Adrenal gland (tissue), 19 donors: ENCODE measurements at places on chromosomes 16 and 17.

DNA sequence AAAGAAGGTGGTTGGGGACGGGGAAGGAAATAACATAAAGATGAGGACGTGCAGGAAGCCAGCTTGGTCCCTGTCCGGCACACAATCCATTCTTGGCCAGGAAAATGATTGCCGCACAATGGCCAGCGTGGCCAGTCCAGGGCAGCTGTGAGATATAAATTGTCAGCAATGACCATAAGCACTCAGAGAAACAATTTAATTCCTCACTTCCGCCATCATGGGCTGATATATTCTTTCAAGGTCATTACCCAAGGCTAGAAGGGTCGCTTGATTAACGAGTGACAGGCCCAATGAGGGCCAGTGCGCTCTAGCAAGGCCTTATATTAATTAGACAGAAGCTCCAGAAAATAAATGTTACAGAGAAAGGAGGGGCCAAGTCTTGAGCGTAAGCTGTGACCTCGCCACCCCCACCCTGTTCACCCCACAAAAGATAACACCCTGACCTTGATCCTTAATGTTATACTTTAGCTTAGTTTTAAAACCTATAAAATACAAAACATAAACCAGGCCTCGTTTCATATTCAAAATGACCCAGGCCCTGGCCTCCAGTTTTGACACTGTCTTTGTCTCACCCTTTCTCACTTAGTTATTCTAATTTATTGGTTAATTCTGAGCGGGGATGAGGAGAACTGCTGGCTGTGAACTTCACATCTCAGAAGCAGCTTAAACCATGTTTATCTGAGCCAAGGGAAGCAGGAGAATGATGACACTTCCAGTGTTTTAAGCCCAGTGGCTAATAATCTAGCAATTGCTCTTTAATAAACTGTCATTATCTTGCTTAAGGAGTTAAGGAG lies 478.3 kb upstream of the ZFHX3 start:
- no peak for DNase-seq
- H3K27me3 ChIP-seq = no peaks in the 10 kb centered on the region
- no peaks in the 10 kb centered on the region for H3K36me3 ChIP-seq
- no peak overlapping the region for H3K27ac ChIP-seq
- H3K4me1 ChIP-seq = no peaks in the 10 kb centered on the region
- no peak overlapping the region for H3K4me3 ChIP-seq

DNA sequence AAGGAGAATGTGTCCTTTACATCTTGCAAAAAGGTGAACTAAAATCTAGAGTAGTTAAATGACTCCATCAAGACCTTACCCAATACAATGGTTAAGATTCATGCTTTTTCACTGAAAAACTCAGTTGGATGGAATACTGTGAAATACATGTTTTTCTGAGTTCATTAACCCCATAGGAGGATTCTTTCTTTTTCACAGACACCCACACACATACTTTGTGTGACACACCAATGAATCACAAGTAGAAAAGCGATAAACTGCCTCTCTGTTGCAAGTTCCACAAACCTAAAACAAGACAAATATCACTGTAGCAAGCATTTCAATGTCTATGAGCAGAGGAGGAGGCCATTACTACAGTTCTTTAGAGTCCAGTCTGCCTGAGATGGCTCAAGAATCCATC lies 258.8 kb upstream of the CDH5 start:
- no peak overlapping the region for H3K27ac ChIP-seq
- no peaks in the 10 kb centered on the region for H3K27me3 ChIP-seq
- DNase-seq = no peak
- no peak overlapping the region for H3K4me3 ChIP-seq

DNA sequence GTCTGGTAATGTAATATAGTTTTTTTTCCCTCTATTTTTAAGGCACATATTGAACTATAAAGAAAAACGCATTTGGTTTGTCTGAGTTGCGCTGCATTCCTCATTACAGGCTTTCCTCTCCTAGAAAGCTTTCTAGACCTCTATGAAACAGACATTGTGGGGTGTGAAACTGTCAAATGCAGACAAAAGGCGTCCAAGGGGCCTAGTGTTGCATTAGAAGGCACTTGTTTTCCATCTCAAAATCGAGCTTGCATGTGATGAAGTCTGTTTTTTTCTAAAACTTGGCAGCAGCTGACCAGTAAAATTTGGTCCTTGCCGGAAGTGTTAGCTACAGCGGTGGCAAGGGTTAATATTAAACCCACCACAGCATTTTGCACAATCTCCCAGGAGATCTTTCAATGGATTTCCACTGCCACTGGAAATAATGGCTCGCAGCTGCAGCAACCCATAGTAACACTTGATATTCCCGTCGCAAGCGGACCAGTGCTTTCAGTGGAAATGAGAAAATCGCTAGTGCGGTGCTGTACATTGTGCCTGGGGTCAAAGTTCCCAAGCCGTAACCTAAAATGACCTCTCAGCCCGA lies 602.6 kb downstream of the KCNJ2 start:
- no peak for DNase-seq
- H3K4me1 ChIP-seq = no peaks in the 10 kb centered on the region
- no peaks in the 10 kb centered on the region for H3K36me3 ChIP-seq
- H3K27me3 ChIP-seq = no peaks in the 10 kb centered on the region

DNA sequence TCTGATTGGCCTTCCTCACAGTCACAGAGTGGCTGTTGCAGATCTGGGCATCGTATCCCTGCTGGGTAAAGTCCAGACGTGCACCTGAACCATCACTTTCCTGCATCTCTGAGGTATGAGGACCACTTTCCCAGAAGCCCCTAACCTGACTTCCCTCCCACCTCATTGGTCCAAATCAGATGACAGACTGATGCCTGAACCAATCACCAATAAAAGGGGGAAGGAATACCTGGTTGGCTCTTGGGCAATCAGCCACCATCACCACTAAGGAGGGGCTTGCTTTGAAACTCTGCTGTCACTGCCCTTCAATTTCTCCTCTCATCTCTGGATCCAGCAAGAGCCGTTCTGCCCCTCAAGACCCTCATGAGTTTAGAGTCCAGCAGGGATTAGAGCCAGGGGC lies 13.6 kb upstream of the WFDC1 start:
- no peaks in the 10 kb centered on the region for H3K36me3 ChIP-seq
- H3K4me3 ChIP-seq = no peak overlapping the region
- no peaks in the 10 kb centered on the region for H3K4me1 ChIP-seq

- H3K4me3 ChIP-seq = peak within 1 kb of the TSS; percentile 89
- H3K27me3 ChIP-seq = no peaks in the 10 kb centered on the region
- H3K27ac ChIP-seq = peak within 1 kb of the TSS; percentile 65
- peak; percentile 97 for DNase-seq
Observed at GRCh38 chr16:4350787-4351659, at the start of gene PAM16. Gene PAM16, minus strand, starts transcription at chr16:4351321. Its CDS starts 87 bp downstream, at chr16:4351234.

GRCh38 chr17:75561927-75562603 lies 25.5 kb upstream of the MYO15B start:
- DNase-seq = peak; percentile 27
- H3K27me3 ChIP-seq = no peaks in the 10 kb centered on the region
- peaks cover 9% of the 10 kb centered on the region for H3K4me1 ChIP-seq
- no peak overlapping the region for H3K4me3 ChIP-seq

GRCh38 chr17:19676896-19677295 lies 28.3 kb downstream of the ALDH3A2 start:
- peaks cover 34% of the 10 kb centered on the region for H3K36me3 ChIP-seq
- no peak overlapping the region for H3K4me3 ChIP-seq
- no peak for DNase-seq
- H3K4me1 ChIP-seq = peaks cover 23% of the 10 kb centered on the region
